ENCODE measurements at places on chromosomes 6 and 20.

DNA sequence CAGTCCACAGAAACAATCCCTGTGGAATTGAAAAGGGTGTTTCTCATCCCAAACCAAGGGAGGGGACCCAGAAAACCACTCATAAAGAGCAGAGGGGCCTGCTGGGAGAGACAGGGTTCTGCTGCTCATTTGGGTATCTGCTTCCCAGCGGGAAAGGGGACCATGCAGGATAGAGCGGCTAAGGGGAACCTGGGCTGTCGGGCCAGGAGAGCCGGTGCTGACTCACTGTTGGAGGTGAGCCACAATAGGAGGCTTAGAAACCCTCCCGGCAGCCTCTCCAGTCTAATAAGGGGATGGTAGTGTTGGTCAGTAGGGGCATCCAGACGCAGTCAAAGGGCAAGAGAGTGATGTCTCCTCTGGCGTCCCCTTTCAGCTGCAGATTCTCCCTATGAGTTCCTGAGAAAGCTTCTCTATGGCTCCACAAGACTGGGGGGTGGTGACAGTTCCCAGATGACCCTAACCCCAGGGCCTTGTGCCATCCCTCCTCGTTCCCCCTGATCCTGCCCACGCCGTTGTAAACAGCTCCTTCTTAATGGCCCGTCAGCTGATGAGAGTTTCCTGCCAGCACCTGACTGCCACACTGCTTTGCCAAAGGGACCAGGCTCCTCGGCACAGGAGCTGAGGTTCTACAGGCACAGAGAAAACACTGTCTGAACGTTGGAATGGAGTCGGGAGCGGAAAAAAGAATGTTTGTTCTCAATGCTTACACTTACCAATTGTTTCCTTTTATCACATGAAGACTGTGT, 646.1 kb upstream of the DEFB115 start:
- DNase-seq, result no peak

GRCh38 chr6:45472382-45472781, 94.6 kb upstream of the SUPT3H start:
- no peak for DNase-seq

DNA sequence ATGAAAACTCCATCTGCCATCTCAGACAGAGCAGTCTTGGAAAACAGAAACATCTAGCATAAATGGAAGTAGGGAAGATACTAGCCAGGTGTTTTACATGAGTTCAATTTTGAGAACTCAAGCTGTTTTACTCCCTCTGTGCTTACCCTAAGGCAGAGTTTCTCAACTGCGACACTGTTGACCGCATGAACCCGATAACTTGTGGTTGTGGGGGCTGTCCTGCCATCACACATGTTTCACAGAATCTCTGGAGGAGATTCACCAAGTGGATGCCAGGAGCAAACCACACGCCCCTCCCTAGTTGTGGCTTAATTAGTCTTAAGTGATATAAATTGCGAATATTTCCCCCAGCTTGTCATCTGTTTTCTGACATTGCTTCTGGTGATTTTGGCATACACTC, 2.3 kb upstream of the SERPINB6 start:
- DNase-seq, result no peak

GRCh38 chr20:64223526-64224067, 32.0 kb upstream of the PCMTD2 start:
- no peak for DNase-seq

DNA sequence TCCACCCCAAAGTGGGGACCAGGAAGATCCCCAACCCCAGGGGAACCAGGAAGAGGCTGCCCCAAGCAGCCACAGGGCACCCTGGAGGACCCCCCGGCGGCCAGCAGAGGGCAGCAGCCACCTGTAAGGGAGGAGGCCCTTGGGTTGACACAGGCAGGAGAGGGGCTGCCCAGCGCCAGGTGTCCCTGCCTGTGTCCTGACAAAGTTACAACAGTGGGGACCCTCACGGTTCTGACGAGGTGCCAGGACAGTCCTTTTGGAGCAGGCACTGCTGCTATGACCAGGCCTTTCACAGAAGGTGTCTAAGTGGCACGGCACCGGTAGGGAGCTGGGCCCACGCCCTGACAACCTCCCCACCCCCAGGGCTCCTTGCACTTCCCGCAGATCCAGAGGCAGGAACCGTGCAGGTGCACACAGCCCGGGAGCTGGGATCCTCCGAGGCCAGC, 176.7 kb downstream of the BMP7 start:
- no peak for DNase-seq

DNA sequence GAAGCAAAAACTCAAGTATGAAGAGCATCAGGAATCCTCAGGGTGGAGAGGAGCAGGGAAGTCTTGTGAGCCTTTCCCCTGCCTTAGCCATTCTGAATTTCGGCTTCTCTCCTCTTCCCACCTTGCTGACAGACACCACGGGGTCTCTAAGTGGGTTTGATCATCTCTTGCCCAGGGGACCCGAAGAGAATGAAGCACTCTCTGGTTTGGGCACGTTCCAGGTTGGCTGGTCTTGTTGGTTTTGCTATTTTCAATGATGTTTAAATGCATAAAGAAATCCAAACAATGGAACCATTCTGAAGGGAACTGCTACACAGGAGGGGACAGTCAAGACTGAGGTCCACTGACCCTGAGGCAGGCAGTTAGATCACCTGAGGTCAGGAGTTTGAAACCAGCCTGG, 131.7 kb downstream of the PXDC1 start:
- no peak for DNase-seq

DNA sequence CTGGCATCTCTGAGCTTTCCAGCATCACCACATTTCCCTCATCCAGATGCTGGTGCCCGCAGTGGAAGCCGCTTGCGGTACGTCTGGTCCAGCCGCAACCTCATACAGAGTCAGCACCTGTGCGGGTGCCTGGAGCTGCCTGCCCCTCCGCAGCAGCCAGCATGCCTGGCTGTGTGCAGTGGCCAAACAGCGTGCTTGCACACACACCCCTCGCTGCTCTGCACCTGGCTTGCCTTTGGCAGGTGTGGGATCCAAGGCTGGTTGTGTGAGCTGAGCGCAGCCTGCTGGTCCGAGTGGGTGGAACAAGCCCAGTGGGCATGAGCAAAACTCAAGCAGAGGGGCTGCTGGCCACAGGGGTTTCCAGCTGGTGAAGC, 3.1 kb upstream of the HINT3 start:
- no peak for DNase-seq

DNA sequence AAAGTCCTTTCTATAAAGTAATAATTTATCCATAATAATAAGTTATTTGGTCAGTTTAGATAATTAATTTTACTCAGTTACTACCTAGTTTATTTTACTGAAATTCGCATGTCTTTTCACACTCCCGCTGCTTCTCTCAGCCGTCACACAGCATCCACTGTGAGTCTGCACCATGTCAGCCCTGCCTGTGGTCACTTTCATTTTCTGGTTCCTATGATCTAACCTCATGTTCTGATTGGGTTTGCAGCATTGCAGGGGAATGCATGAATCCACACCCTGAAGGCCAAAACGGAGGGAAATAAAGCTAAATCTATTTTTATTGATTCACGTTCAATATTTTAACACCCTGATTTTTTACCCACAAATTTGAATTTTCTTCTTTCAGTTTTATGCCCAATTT, 47.4 kb downstream of the PDE10A start:
- DNase-seq, result no peak

Data from esophagus squamous epithelium (tissue), 5 donors.